NCI-H510A (cell line): ENCODE measurements at places on chromosomes 1 and 21.

- DNase-seq: no peak
These were observed 4.9 kb upstream of the LINGO4 start for GRCh38 chr1:151809985-151810556.

DNA sequence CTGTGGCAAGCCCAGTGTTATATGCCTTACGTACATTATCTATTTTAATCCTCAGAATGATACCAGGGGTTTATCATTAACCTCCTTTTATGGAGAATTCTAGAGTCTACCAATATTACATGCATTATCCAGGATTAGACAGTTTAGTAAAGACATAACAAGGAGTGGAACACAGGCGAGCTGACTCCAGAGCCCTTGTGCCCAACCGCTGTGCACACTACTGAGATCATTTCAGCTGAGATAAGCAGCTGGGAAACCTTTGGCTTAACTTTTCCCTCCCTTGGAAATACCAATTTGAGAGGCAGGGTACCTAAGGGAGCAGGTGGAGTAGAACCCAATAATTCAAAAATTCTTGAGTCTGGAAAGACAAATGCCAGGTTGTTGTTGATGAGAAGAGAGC lies 59.8 kb upstream of the ATP1B1 start:
- no peak for DNase-seq

DNA sequence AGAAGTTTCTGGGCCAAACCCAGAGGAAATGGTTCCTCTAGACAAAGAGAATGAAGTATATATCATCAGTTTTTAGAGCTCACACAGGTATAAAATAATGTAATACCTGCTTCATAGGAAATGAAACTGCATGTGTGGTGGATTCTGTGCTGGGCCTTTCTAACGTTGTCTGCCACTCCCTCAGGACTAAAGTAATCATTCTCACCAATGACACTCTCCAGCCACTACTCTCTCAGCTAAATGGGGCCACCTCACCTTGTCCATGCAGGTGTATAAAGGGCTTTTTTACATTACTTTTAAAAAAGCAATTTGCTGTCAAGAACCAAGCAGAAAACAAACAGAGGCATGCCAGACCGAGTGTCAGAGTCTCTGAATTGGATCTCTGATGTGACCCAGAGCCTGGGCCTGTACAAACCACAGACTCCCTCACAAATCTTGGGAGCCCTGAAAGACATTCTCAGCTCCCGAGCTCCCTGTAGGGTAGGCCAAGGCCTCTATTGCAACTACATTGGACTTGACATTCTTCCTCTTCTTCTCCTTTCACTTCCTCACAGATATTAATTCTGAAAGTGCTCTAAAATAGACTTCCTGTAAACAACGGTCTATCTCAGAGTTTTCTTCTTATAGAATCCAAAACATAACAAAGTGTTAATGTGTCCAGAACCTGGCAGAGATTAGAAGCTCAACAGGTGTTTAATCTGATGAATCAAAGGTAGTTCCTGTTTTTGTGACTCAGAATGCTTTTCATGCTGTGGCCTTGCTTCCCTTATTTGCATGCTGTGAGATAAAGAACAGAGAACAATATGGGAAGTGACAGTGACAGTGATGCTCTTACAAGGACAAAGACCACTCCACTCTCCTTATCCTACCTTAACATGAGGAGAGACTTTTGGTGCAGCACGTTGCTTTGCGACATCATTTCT lies 8.6 kb downstream of the AIM2 start:
- DNase-seq: no peak

GRCh38 chr1:39268906-39269305 lies 64.4 kb downstream of the MACF1 start:
- DNase-seq: peak; percentile 54

GRCh38 chr1:80918380-80918779 lies 882.4 kb upstream of the ADGRL2 start:
- no peak for DNase-seq

DNA sequence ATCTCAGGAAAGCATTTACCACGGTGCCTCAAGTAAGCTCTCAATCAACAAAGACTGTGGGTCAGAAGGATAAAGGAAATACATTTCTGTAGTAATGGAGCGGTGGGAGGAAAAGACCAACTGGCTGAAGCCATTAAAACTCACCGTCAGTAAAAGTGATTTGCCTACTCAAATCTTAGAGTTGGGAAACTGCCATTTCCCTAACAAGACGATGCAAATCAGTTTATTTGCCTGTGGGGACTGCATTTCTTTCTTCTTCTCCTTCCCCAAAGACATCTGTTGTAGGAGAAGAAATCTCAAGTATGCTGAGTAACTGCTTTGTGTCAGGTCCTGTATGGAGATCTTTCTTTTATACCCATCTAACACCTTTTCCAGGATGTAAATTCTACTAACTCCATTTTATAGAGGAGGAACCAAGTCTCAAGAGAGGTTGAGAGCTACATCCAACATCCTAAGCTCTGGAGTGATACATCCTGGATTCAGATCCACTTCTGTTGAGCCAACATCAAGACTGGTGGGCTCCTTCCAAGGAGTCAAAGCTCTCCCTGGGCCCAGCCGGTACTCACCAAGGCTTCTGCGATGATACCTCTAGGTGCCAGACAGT lies 219.3 kb upstream of the FGGY start:
- no peak for DNase-seq

GRCh38 chr1:173596097-173596825 lies 6.6 kb downstream of the SLC9C2 start:
- DNase-seq: no peak

DNA sequence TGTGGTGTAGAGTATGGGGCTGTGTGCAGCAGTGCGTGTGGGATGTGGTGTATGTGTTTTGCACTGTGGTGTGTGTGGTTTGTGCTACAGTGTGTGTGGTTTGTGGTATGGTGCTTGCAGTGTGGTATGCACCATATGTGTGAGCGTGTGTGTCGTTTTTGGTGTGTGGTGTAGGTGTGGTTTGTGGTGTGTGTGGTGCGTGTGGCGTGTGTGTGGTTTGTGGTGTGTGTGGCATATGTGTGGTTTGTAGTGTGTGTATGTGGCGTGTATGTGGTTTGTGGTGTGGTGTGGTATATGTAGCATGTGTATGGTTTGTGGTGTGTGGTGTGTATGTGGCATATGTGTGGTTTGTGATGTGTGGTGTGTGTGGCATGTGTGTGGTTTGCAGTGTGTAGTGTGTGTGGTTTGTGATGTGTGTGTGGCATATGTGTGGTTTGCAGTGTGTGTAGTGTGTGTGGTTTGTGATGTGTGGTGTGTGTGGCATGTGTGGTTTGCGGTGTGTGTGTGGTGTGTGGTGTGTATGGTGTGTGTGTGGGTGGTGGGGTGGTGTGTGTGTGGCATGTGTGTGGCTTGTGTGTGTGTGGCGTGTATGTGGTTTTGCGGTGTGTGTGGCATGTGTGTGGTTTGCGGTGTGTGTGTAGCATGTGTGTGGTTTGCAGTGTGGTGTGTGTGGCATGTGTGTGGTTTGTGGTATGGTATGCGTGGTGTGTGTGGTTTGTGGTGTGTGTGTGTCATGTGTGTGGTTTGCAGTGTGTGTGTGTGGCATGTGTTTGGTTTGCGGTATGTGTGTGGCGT lies 53.5 kb upstream of the TRAPPC10 start:
- no peak for DNase-seq

DNA sequence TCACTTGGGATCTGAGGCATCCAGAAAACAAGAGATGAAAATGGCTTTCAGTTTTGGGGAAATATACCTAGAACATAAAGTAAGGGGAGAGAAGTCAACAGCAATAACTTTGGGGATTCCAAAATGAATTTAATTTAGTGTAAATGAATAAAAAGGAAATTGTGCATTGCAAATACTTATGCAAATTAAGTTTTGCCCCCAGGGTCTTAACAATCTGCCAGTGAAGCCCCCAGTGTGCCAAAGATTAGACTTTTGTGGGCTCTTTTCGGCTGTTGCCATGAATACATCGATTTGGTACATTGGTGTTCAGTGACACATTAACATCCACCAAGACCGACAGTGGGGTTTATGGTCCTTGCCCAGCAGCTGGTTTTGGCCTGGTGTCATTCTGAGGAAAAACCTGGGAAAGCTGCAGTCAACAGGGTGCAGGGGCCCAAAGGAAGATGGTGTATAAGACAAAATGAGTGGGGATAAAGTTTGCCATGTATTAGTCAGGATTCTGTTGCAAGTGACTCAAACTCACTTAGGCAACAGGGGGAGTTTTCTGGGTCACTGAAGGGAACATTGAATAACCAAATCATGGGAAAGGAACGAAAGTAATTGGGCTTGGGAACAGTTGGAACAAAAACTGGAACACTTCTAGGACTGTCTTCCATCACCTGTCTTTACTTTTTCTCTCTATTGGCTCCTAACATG lies 30.2 kb upstream of the IGSF3 start:
- no peak for DNase-seq

- no peak for DNase-seq
These were observed 341.9 kb downstream of the PTBP2 start for GRCh38 chr1:97063532-97063931.

GRCh38 chr1:76867342-76868130 lies at the start of gene ST6GALNAC5:
ST6GALNAC5 (plus strand) TSS chr1:76867480.
- DNase-seq: peak; percentile 45

- DNase-seq: no peak
These were observed 51.8 kb downstream of the ANGPTL1 start for GRCh38 chr1:178819123-178819522.

DNA sequence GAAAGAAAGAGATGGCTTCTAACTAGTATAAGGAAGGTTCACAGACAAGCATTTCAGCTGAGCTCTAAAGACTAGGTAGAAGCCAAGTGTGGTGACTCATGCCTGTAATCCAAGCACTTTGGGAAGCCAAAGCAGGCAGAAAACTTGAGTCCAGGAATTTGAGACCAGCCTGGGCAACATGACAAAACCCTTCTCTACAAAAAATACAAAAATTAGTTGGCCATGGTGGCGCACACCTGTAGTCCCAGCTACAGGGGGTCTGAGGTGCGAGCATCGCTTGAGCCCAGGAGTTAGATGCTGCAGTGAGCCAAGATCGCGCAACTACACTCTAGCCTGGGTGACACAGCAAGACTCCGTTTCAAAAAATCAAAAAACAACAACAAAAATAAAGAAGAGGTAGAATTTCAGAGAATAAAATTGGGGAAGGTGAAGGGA lies 27.8 kb downstream of the FBXO42 start:
- DNase-seq: no peak

DNA sequence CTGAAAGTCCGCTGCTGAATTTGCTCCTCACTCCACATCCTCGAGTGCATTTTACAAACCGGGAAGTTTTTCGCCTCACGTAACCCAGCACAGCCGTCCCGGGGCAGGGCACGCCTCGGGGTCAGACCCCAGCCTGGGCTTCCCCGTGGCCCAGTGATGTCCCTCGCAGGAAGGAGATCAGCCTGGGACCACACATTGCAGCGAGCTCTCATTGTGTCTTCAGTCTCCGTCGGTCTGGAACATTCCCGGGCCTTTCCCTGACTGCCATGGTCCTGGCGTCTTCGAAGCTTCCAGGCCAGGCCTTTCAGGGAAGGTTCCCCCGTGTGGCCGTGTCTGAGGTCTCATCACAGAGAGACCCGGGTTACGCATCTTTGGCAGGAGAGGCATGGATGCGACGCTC lies 43.5 kb downstream of the MORN1 start:
- DNase-seq: no peak

DNA sequence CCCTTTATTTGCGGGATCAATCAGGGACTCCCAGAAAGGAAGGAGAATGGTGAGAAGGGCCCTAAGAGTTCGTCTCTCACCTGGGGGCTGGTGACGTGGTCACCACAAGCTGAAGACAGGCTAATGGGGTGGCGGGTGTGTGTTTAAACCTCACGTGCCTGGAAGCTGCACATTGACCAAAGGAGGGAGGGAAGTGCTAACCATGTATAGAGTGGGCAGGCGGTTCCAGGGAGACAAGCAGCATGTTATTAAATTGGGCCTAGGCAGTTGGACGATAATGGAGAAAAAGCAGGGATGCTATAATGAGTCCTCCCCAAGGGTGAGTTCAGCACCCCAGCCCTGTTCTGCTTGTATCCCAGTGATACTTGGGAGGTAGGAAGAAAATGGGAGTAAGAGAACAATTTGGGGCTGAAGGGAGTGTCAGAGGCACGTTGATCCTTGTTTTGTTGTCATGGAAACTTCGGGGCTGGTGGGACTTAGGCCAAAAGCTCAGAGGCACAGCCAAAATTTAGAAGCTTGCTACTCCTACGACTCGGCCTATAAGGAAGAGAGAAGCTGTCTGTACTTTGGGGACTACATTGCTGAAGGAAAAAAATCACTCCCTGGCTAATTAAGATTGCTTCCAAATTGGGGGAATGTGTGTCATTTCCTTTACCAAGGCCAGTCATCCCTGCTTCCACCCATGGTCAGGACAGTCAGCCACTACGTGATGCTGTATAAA lies 33.2 kb upstream of the EPHA8 start:
- no peak for DNase-seq

DNA sequence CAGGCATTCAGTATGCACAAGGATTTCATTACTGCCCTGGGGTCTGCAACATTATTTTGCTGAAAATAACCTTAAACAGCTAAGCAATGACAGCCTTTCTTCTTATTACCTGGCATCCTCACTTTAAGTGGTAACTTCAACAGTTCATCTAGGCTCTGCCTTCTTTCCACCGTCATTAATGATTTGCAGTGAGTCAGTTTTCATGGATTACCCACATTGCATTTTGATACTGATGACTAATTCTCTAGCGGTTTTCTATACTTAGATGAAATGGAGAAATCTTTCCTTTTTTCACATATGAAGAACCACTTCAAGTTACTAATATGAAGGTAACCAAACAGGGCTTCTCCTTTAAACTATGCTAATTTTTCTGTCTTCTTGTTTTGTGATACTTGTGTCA lies 226.9 kb upstream of the TMPRSS15 start:
- DNase-seq: no peak

- no peak for DNase-seq
These were observed 8.7 kb downstream of the SMG7 start for GRCh38 chr1:183480971-183481441.

DNA sequence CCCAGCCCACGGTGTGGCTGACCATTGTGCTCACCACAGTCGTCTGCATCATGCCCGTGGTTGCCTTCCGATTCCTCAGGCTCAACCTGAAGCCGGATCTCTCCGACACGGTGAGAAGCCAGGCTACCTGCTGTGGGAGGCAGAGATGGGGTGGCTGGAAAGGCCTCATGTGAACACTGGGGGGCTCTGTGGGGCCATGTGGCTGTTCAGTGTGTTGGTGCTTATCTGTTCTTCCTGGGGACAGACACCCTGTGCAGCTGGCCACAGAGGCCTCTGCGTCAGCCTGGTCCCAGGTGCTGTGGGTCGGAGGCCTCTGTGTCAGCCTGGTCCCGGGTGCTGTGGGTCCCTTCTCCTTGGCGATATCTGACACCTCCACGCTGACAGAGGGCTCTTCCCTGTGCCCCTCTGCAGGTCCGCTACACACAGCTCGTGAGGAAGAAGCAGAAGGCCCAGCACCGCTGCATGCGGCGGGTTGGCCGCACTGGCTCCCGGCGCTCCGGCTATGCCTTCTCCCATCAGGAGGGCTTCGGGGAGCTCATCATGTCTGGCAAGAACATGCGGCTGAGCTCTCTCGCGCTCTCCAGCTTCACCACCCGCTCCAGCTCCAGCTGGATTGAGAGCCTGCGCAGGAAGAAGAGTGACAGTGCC lies 23.2 kb downstream of the ATP8B2 start:
- no peak for DNase-seq

GRCh38 chr1:15017120-15017519 lies 136.4 kb upstream of the TMEM51 start:
- no peak for DNase-seq

GRCh38 chr1:228430243-228430642 lies 13.6 kb upstream of the TRIM17 start:
- DNase-seq: no peak

- no peak for DNase-seq
These were observed 24.4 kb downstream of the OR10R2 start for GRCh38 chr1:158496374-158496773.
